ENCODE measurements at places on chromosomes 6 and 20.

DNA sequence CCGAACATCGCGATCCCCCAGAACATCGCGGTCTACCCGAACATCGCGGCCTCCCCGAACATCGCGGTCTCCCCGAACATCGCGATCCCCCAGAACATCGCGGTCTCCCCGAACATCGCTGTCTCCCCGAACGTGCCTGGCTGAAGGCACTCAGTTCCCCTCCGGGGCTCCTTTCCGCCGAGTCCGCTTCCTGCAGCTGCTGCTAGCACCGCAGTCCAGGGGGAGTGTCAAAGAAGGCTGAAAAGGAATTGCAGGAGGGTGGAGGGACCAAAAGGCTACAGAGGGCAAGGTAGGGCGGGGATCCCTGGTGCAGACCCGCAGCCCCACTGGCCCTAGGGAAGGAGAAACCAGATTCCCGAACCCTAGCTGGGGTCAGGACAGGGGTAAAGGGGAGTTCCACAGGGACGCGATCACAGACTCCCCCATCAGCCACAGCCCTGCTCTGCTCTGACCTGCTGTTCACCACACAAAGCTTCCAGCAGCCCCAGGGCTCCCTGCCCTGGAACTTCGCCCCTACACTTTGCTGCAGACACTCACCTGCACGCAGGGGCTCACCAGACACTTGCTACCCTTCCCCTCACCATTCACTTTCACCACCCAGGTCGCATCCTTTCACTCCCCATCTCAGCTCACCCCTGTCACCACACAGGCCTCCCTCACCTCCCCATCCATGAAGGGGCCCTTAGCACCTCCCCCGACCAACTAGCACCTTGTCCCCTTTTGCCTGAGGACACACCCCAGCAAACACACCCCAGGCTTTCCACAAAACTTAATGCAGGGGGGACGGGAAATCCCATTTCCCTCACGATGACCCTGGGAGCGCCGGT lies 1.7 kb downstream of the ULBP1 start:
- DNase-seq, result no peak

DNA sequence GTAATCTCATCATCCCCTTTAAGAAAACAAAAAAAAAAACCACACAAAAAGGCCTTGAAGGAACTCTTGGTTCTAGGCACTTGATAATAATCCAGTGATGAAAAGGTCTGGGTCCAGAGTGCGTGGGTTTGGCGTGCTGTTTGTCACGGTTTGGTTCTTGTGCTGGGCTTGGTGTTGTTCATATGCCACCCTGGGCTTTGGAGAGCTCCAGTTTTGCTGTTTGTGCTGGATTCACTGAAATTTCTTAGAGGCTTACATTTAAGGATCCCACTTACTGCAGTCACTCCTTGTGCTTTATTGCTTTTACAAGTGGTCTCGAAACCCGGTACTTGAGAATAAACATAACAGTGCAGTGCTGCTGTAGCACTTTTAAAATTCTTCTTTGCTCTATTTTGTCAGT lies 68.8 kb upstream of the XRN2 start:
- no peak for DNase-seq

GRCh38 chr6:156427345-156427744 lies 349.8 kb upstream of the ARID1B start:
- DNase-seq, result no peak

- peak; percentile 75 for DNase-seq
Observed at GRCh38 chr20:23225407-23226060, 125.1 kb upstream of the NXT1 start.

DNA sequence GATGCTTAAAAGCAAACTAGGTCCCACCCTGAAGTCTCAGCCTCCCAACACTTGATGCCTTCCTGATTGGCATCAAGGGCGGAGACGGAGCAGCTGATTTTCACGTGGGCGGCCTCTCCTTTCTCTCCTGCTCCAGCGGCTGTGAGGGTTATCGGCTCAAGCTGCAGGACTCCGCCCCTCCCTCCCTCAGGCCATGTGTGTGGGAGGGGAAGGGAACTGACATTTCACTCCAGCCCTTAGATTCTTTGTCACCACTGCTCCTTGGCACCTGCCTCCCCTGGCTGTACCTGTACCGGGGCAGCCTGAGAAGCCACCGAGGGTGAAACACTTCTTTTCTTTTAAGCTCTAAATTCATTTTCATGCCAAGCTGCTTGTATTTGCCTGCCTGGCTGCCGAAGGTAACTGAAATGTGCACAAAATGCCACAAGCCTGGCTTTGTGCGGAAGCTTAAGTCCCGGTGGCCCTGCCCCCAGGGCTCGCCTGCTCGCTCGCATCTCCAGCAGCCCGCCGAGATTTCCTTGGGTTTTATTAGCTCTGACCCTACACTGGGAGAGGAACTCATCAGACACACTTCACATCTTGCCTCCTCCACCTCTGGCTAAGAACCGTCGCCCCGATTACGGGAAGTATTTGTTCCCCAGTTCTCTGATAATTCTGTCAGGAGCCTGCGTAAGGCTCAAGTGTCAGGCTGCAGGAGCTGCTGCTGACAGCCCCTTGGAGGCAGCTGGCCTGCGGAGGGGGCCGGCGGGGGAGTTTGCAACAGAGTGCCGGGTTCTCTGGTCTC lies 9.6 kb upstream of the CPNE5 start:
- peak; percentile 64 for DNase-seq

GRCh38 chr20:53281557-53282117 lies 309.5 kb downstream of the TSHZ2 start:
- no peak for DNase-seq

- DNase-seq, result no peak
Observed at GRCh38 chr6:139186692-139187091, 51.8 kb downstream of the HECA start.

DNA sequence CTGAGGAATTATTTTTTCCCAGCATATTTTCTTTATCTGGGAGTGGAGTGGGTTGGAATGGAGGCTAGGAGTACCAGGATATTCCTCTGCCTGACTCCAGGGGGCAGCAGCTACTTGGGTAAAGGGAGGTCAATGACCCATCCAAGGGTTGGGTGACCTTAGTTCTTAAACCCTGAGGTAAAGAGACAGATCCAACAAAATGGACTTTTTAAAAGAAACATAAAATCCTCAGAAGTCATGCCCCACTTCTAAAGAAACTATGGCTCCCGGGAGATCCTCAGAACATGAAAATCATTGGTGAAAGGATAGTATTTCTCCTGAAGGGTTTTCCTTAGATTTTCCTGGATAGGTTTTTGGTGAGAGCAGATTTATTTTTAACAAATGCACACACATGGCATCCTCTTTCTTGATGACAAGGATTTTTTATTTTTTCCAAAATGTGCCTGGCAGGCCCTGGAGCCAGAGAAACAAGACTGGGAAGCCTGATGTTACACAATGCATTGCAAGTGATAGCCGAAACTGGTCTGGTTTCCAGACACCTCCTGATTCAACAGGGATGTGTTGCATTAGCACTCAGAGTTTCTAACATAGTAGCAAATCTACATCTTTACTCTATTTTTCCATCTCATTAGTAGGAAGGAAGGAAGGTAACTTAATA lies 240.9 kb upstream of the BTBD3 start:
- DNase-seq, result no peak

DNA sequence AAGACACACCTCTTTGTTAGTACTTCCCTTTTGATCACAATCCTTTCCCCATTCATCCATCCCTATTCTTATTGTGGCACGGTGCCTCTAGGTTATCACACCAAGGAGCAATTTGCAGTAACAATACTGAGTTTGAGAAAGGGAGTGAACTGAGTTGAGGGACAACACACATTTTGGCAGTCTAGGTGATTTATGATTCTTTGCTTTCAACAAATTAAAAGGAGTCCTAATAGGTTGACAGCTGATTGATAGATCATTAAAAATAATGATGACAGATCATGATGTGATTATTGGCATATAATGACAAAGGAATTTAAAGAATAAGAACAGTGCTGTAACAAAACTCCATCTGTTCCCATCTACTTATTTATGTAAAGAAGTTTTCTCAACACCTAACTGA lies 36.7 kb downstream of the IMPG1 start:
- DNase-seq, result no peak

GRCh38 chr6:125597411-125598253 lies 151.8 kb upstream of the HEY2 start:
- DNase-seq, result no peak

- DNase-seq, result no peak
Observed at GRCh38 chr6:113221850-113222249, 635.3 kb upstream of the MARCKS start.

DNA sequence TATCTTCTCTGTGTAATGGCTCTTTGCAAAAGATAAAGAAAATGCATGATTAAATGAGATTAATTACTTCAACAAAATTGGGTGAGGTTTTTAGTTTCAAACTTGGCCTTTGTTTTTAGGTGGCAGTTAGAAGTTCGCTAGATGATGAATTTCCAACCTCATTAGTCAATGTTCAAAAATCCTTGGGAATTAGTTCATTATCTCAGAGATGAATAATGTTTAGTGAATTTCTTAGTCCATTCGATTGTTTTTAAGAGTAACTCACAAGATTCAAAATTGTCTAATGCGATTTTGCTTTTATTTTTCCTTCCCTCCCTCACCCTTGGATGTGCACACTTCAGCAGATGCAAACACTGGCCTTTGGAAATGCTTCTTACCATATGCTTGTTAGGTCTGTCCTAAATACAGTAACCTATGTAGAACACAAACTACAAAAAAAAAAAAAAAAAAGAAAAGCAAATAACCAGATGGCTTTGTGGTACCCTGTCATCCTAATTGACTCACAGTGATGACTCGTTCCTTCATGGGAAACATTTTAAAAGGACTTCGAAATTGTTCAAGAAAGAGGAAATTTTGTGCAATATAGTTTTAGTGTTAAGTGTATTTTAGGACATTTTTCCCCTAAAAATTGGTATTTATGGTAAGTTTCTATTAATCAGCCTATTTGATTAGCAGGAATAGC lies 66.7 kb downstream of the FAM229B start:
- DNase-seq, result no peak

DNA sequence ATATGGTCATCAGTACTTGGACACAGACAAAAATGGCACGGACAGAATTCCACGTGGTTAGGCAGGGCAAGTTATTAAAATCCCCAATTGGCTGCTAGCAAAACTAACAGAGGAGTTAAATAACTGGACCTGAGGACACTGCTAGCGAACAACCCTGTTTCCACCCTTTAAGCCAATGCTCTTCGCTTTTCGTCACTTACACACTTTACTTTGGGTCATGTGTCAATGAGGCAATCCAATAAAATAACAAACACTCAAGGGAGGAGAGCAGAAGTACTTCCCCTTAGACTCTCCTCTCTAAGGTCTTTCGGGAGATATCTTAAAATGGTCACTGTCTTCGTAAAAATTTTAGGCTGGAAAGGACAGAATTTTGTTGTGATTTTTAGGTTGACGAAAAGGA lies 68.6 kb downstream of the LCA5 start:
- DNase-seq, result no peak

DNA sequence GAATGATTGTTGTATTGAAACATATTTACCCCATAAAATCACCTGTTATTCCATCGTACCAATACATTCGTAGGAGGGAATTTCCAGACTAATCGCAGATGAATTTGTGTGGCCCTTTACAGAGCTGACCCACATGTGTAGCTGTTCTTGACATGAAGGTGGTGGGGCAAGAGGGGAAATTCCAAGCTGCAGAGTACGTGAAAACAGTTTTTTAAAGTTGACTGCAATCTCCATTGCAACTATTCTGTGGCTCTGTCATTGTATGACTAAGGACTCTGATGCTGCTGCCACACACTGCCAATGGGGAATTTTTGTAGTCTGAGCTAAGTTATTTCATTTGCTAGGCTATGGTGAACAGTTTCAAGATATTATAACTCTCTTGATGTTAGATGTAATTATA lies 46.4 kb upstream of the ADTRP start:
- DNase-seq, result no peak

GRCh38 chr20:37229357-37229756 lies 32.3 kb downstream of the GHRH start:
- no peak for DNase-seq

DNA sequence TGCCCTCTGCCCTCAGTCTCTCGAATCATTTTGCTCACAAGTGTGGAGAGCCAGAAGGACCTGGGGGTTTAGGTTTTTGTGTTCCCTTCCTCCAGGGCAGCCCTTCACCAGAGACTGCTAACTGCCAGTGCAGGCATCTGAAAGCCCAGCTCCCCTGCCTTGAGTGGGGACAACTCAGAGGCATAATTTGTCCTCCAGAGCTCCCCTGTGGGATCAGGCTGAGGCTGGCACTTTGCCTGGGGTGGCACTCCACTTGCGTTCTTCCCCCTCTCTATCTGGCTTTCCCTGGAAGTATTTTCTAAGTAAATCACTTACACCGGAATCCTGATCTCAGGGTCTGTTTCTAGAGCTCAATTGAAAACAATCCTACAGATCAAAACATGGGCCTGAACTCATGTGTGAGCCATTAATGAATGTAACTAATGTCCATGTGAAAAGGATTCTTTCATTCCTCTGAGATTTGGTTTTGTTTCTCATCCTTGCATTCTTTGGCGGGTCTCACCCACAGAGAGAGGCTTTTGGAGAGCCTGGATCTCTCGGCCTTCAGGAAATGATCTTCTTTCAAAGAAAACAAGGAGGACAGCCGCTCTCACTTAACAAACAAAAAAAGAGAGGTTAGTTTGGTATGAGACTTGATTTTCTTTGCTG lies 125.7 kb upstream of the RIPOR2 start:
- no peak for DNase-seq

- DNase-seq, result no peak
Observed at GRCh38 chr6:148328876-148329555, 13.6 kb upstream of the SASH1 start.

DNA sequence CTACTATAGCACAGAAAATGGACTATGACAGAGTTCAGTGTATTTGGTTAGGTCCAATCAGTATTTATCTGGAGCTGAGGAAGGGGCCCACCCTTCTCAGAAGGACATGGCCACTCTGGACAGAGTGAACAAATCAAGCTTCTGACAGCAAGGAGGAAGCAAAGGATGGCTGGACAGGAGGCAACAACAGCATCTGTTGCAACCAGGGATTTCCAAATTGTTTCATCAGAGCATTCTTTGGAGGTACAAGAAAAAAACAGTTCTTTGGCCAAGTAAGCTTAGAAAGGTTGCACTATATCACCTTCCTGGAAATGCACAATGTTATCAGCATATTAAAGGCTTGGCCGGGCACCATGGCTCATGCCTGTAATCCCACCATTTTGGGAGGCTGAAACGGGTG lies 118.7 kb upstream of the SLC22A16 start:
- no peak for DNase-seq

- no peak for DNase-seq
Observed at GRCh38 chr6:19587238-19587942, 249.8 kb upstream of the ID4 start.

DNA sequence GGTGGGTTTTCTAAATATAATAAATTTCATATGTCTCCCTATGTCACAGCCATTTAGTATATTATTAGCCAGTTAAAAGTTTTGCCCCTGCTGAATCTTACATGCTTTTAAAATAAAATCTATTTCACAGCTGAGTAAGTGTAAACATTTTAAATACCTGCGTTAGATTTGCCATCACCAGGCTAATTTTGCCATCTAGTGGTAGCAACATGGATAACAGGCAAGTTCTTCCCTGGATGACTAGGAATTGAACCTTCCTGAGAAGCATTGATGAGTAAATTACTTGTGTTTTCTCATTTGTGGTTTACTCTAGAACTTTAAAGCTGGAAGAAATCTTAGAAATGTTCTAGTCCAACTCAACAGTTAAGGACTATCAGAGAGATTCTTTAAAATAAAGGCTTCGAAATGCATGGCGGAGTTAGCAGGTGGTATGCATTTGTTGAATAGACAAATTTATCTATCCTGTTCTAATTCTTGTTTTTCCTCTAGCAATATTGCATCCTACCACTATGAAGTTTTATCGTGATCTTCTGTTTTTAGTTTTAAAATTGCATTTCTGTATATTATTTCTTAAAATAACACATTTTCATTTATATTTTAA lies 2.6 kb downstream of the PRSS35 start:
- DNase-seq, result peak; percentile 47

GRCh38 chr20:61611401-61612180 lies 359.5 kb downstream of the CDH4 start:
- DNase-seq, result no peak

Measured in mucosa of gallbladder (tissue), 1 donor.